Fibroblast of villous mesenchyme (primary cell): ENCODE measurements at places on chromosomes 1 and 21.

DNA sequence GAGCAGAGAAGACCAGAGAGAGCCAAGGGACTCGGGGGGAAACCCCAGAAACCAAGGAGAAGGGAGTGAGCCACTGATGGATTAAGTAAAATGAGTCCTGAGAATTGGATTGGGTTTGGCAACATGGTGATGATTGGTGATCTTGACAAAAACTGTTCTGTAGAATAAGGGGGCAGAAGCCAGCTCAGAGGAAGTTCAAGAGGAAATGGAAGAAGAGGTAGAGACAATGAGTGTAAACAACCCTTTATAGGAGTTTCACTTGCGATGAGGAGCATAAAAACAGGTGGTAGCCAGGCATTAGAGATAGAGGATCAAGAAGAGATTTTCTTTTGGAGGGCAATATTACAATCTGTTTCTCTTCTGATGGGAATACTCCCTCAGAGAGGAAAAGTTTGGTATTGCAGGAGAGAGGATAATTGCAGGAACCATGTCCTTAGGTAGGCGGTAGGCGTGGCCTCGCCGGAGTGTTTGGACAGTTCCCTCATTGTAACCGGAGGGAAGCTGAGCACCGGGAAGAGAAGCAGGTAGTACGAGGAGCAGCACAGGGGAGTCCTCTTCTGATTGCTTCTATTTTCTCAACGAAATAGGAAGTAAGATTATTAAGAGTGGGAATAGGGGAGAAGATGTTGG, 68.4 kb upstream of the TENT5C start:
- DNase-seq, result no peak

- peak; percentile 58 for DNase-seq
Observed at GRCh38 chr1:153677718-153678518, 570 bp upstream of the NPR1 start.

DNA sequence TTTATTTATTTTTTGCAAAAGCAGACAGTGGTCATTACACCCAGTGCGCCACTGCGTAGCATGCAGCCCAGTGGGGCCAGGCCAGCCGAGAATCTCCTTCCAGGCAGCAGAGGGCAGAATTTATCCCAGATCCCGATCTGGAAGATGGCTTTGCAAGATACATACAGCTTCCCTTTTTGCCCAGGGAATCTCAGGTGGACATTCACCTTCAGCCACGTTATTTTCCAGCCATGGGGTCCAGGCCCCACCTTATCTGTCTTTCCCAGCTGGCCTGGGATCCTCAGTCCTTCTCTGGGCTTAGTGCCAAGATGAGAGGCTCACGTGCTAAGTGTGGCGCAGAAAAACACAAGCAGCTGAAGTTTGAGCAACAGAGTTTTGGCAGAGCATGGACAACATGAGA, 123.6 kb downstream of the AJAP1 start:
- no peak for DNase-seq

- no peak for DNase-seq
Observed at GRCh38 chr1:61953790-61954150, 211.5 kb downstream of the PATJ start.

DNA sequence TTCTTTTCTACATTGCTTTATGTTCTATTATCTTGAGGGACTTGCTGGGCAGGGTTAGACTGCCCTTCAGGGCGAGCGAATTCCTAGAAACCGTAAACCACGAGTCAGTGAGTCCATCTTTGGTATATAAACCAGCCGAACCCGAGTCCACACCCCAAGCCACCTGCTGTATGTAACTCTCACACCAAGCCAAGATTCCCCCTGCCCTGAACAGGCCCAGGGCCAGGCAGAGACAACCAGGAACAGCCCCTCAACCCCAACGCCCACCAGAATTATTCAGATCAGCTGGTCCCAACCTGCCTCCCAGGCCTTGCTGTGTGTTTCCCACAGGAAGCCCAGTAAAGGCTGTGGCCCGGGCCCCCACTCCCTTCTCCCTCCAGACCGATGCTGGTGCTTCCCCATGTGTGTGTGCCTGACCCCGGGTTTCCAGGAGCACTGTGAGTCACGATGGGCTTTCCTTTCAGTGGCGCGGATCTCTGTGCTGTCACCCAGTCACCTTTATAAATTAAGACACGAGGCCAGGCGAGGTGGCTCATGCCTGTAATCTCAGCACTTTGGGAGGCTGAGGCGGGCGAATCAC, 17.1 kb downstream of the KIF17 start:
- no peak for DNase-seq

- no peak for DNase-seq
Observed at GRCh38 chr1:153361480-153362109, 3.9 kb downstream of the S100A9 start.

GRCh38 chr1:201282931-201283829, at the start of gene PKP1:
PKP1 (plus strand) TSS chr1:201283506; CDS start chr1:201283703, 197 bp downstream.
- DNase-seq, result no peak

DNA sequence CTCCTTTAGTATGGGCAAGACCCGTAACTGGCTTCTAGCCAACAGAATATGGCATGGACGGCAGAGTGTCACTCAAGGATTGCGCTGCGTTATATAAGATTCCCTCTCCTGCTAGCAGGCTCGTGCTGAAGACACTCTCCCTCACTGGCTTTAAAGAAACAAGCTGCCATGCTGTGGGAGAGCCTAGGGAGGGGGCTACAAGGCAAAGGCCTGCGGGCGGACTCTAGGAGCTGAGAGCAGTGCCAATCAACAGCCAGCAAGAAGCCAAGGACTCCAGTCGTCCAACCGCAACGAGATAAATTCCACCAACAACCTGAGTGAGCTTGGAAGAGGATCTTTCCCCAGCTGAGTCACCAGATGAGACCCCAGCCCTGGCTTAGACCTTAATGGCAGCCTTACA, 45.9 kb upstream of the GPR157 start:
- no peak for DNase-seq

DNA sequence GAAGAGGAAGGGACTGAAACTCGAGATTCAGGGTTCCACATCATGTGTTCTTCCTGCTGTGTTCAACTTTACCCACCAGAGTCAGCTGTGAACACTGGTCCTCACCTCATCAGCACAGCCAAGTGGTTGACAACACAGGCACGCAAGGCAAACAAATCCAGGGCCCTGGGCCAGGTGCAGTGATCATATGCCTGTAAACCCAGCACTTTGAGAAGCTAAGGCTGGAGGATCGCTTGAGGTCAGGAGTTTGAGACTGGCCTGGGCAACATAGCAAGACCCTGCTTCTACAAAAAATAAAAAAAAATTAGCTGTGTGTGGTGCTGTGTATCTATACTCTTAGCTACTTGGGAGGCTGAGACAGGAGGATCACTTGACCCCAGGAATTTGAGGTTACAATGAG, 8.4 kb upstream of the XKR8 start:
- DNase-seq, result no peak

DNA sequence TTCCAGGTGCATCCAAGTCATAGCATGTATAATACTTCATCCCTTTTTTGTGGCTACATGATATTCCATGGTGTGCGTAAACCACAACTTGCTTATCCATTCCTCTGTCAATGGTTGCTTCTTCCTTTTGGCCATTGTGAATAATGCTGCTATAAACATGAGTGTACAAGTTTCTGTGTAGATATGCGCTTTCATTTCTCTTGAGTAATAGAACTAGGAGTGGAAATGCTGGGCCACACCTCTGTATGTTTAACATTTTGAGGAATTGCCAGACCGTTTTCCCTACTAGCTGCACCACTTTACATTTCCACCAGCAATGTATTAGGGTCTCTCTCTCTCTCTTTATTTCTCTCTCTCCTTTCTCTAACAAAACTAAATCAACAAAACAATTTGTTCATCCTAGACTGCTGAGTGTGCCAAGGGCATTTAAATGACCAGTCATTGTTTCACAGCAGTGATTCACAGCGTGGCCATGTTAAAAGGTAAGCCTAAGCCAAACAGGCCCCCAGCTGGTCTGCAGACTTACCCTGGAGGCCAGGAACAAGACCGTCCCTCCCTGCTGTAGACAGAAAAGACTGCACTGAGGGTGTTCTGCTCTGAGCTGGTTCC, 53.2 kb upstream of the LYST start:
- peak; percentile 69 for DNase-seq

- DNase-seq, result no peak
Observed at GRCh38 chr1:16019644-16020277, 1.9 kb upstream of the HSPB7 start.

GRCh38 chr1:154941333-154942013, 5.0 kb upstream of the PMVK start:
- DNase-seq, result peak; percentile 5

GRCh38 chr1:28323720-28324119, 5.1 kb upstream of the MED18 start:
- DNase-seq, result no peak

- DNase-seq, result no peak
Observed at GRCh38 chr1:182391028-182391361, 595 bp downstream of the GLUL start.

GRCh38 chr1:56676571-56677035, 31.5 kb downstream of the PRKAA2 start:
- peak; percentile 70 for DNase-seq

DNA sequence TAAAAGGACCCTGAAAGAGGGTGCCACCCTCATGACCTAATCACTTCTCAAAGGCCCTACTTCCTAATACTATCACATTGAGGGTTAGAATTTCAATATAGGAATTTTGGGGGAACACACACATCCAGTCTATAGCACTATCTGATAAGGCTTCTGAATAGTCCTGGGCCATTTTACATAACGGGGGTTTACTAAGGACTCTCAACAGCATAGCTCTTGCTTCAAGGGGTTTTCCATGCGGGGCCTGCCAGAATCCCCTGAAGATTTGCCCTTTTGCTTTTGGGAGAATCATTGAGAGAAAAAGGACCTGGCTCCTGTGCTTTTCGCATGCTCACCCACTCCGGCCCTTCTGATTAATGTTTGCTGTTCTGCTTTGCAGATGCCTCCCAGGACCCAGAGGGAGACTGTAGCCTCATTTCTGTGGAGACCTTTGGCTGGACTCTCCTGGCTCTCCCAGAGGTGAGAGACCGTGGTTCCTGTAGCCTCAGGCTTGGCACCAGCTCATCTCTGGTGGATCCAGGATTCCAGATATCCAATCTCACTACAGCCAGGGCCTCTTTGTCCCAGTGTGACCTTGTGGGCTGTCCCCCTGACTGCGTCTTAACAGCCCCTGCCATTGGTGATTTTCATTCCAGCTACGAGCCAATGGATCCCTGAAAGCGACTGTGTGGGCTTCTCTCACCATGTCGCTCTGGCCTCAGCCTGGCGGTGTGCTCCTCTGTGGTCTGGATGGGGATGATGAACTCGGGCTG, 72.6 kb downstream of the DDR2 start:
- DNase-seq, result no peak

- no peak for DNase-seq
Observed at GRCh38 chr1:235649368-235650163, at the start of gene GNG4. GNG4 (minus strand) TSS chr1:235649784; CDS start chr1:235583838, 65,946 bp downstream.

DNA sequence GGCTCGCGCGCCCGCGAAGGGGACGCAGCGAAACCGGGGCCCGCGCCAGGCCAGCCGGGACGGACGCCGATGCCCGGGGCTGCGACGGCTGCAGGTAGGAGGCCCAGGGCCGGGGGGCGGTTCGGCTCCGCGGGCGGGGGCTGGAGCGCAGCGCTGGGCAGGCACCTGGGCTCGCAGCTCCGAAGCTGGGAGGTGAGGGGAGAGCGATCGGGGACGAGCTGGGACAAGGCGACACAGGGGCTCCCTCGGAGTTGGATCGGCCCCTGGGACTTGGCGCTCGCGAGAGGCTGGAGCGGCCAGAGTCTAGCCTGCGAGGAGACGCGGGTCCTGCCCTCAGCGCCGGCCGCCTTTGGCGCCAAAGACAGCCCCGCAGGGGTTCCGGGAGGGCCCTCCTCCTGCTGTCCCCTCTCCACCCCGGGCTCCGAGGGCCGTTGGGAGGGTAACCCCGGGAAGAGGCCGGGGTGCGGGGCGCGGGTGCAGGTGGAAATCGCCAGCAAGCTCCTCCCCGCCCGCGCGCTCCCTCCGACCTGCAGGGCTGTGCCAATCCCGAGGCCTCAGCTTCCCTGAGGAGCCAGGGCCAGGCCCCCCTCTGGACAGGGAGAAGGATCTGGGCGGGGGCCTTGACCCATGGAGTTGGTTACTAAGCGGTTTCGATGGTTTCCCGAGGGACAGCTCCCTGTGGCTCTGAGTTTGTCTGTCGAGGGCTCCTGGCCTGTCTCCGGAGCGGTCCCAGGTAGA, 401 bp downstream of the TP73 start:
- DNase-seq, result no peak

DNA sequence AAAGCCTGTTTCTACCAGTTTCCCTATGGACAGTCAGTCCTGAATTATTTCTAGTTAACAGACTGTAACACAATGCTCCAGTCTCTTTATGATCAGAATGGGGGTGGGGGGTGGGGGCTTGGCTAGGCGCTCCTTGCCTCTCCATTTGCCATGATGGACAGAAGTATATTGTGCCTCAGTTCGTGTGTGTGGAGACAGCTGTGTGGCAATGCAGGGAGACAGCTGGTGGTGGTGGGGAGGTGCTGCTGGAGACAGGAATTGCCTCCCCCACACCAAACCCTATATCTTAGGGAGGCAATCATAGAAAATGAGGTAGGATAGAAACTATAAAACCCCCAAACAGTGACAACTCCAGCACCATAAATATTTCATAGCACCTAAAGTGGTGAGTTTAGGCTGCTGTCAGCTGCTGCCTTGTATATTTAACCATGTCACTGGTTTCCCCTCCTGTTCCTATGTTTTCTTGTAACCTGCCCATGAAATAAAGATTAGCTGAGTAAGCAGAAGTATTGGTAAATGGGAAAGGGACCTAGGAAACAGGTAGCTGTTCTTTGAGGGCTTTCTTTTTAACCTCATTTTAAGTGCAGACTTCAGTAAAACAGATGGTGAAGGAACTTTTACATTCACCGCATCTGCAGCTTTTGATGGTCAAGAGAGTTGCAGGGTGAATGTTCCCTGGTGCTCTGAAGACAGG, 3.4 kb downstream of the PLXNA2 start:
- DNase-seq, result no peak

DNA sequence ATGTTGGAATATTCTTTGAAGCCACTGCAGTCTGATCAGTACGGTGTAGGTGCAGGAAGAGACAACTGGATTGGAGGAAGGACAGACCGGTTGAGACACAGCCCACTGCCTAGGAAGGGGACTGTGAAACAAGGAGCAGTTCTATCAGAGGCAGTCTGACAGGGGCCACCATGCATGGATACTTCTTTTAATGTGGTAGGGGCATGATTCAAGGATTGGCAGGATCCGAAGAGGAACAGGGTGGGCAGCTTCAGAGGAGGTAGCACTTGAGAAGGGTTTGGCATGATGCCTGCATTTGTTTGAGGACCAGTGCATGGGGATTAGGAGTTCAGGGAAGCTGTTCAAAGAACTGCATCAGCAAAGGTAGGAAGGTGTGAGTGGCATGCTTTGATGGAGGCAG, 167.9 kb downstream of the DYRK1A start:
- DNase-seq, result no peak

GRCh38 chr1:207412845-207413244, 41.3 kb upstream of the CR2 start:
- no peak for DNase-seq

- no peak for DNase-seq
Observed at GRCh38 chr1:159088546-159089183, 12.1 kb upstream of the AIM2 start.

GRCh38 chr21:44955141-44955797, 15.4 kb downstream of the SLX9 start:
- no peak for DNase-seq

DNA sequence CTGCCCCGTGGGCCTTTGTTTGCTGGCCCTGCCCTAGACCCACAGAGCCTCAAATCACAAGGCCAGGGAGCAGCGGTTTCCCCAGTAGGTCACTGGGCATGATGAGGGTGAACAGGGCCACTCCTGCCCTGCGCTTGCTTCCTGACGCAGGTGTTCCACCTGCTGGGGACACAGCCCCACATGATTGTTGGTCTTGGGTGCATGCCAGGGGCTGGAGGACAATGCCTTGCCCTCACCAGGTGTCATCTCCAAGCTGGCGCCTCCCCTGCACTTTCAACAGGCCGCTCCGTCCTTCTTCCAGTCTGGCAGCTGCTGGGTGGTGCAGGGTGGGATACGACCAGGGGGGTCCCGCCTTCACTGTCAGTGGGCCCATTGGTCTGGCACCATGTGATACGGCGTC, 24.3 kb downstream of the IL10RB start:
- no peak for DNase-seq
